Hematopoietic multipotent progenitor cell treated with erythropoietin and hydrocortisone succinate and interleukin-3 and kit ligand, for 6 days (in vitro differentiated cells): ENCODE measurements at places on chromosomes 3 and 15.

DNA sequence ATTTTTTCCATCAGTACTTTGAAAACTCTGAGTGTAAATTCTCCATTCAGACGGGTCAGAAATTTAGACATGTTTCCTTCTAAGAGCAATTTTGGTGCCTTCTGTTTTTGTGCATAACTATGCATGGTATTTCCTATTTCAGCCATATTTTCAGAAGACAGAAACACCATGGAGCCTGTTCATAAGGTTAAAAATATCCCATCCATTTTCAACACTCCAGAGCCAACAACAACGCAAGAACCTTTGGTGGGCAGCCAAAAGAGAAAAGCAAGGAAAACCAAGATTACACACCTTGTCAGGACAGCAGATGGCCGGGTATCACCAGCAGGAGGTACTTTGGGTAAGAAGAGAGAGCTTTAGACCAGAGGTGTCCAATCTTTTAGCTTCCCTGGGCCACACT is 275.6 kb downstream of the BBX start:
- DNase-seq = no peak

GRCh38 chr15:33278816-33279612 is 31.8 kb upstream of the RYR3 start:
- DNase-seq = no peak

- DNase-seq = no peak
Measured at GRCh38 chr3:9795207-9795606, 2.3 kb downstream of the ARPC4 start.

- peak; percentile 59 for DNase-seq
Measured at GRCh38 chr3:122921791-122922651, 105.5 kb downstream of the SEMA5B start.

GRCh38 chr3:5277612-5278236 is 90.2 kb downstream of the EDEM1 start:
- DNase-seq = no peak

DNA sequence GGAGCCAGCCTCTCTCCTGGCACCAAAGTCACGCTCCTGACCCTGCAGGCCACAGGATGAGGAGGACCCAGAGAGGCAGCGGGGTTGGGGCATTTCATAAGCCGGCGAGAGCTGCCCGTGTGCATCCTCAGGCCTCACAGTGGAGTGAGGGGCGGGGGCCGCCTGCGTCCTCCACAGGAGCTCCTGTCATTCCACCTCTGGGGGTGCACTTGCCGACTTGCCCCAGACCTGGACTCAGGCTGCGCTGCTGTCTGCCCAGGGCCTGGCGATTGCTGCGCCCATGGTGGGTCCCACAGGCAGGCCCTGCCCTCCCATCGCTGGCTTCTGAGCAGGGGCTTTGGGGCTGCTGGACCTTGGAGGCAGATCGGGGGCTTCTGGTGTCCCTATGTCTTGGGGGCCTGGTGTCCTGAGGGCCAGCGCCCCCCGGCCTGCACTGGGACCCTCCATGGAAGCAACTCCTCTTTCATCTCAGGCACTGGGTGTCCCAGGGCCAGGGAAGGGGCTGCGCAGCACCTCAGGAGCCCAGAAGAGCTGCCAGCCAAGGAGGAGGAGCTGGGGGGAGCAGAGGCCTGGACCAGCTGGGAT is 184.0 kb downstream of the GOLGA6L6 start:
- no peak for DNase-seq

- no peak for DNase-seq
Measured at GRCh38 chr15:39154227-39154638, 426.6 kb upstream of the THBS1 start.

GRCh38 chr3:48208076-48208475 is 15.2 kb upstream of the CAMP start:
- peak; percentile 73 for DNase-seq

GRCh38 chr15:101346928-101347327 is 51.9 kb upstream of the SNRPA1 start:
- no peak for DNase-seq

GRCh38 chr15:89391685-89392257 is 57.1 kb upstream of the POLG start:
- DNase-seq = no peak

GRCh38 chr3:52507359-52507758 is 12.2 kb downstream of the STAB1 start:
- no peak for DNase-seq

GRCh38 chr3:129120254-129121004 is 1.2 kb downstream of the RAB43 start:
- DNase-seq = peak; percentile 96

- DNase-seq = peak; percentile 55
Measured at GRCh38 chr3:17384567-17385296, 357.7 kb downstream of the TBC1D5 start.

- DNase-seq = peak; percentile 78
Measured at GRCh38 chr3:94928921-94929320, 866.1 kb downstream of the NSUN3 start.

- DNase-seq = no peak
Measured at GRCh38 chr15:76334438-76335306, 1.9 kb upstream of the ISL2 start.

GRCh38 chr3:65779390-65779789 is 259.3 kb downstream of the MAGI1 start:
- no peak for DNase-seq

GRCh38 chr3:31094048-31094447 is 199.6 kb upstream of the GADL1 start:
- no peak for DNase-seq

DNA sequence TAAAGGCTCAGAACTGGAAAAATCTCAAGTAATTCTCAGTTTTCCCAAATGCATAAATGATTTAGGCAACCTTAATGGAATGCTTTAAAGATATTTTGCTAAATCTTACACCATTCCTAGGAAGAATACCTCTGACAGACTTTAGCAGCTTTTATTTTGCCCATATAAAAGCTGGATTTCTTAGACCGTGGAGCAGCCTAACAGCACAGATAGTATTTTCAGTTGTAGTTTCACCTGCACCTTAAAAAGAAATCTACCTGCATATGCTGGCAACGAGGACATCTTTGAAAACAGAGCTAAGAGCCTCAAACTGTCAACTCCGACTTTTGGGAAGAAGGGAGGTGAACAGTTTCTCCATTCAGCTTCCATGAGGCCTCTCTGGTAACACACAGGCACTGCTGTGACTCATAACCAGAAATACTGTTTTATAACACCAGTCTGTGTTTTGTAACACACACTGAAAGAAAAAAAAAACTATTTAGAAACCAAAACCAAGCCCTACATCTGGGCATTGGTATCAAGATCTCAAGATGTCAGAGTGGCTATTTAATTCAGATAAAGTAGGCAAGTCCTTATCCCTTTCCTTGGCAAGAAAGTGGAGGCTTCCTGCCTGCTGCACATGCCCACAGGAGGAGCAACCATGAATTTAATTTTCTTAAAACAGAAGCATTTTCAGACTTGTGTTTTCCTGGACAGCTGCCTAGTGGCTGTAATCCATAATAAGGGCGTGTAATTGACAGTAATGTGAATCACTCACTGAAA is 181.5 kb upstream of the ICE2 start:
- no peak for DNase-seq

- no peak for DNase-seq
Measured at GRCh38 chr3:191246630-191247029, 47.6 kb downstream of the OSTN start.

DNA sequence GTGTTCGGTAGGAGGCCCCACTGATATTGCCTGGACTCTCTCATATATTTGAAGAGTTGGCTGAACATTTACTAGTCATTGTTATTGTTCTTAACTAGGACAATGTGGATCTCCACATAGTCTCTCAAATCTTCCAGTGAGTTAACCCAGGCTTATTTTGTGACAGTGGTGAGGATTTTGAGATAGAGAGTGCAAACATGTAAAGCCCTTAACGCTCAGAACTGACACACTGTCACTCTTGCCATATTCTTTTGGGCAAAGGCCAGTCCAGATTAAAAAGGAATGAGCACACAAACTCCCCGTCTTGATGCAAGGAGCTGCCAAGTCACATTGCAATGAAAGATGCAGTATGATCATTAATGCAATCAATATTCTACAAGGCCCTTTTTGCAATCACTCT is 431.9 kb upstream of the AZI2 start:
- no peak for DNase-seq

- peak; percentile 85 for DNase-seq
Measured at GRCh38 chr15:41904541-41905005, 10.7 kb upstream of the SPTBN5 start.

- no peak for DNase-seq
Measured at GRCh38 chr15:100692671-100693070, 90.3 kb downstream of the ASB7 start.

DNA sequence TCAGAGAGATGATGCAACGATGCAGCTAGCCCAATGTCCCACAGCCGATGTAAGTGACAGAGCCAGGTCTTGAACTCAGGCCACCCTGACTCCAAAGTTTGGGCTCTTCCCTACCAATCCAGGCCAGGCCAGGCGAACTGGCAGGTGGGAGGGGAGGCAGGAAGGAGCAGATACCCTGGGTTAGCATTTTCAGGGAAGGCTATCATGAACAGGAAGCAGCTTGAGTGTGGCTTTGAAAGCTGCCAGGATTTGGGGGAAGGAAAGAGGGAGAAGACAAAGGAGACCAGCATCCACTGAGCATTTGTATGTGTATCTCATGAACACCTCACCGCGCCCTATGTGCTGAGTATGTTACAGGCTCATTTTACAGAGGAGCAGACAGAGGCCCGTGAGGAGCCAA is 38.8 kb downstream of the LMCD1 start:
- no peak for DNase-seq

DNA sequence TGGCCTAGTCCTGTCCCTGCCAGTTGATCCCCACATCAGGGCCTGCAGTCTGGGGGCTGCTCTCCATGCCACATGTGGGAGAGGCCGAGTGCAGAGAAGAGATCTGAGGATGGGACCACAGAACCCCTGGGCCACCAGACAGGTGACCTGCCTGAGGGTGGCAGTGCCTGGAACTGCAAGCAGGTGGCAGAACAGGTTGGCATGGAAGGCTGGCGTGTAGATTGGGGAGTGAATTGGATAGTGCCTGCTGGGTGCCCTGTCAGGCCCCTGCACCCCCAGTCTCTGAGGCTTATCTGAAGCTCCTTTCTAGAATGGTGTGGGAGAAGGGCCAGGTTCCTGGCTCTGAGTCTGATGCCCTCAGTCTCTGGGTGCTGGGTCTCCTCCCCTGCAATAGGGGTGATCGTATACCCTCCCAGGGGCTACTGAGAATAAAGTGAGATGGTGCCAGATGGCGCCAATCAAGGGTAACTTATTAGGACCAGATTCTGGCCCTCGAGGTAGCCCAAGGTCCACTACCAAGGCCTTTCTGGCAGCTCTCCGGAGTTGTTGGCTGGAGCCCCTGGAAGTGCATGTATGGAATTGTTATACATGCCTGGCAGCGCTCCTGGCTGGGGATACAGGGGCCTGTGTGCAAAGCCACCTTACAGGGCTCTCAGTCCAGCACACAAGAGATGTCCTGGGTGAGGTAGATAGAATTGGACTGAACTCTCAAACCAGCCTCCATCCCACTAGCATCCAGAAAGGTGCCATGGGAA is 15.7 kb downstream of the C3orf18 start:
- DNase-seq = no peak

DNA sequence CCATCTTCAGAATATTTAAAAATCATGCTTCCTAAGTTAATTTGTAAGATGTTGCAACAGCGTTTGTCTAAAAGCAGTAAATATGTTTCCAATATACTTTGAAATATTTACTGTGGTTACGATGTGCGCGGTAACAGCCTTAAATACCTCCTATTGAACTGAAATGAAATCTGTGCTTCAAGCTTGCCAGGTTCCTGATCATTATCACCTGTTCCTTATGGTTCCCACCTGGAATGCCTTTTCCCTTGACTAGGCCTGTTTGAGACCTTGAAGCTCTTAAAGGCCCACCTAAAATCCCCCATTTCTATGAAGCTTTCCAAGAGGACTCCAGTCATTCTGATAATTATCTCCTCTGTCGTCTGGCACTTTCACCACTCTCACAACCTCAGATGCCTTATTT is 146.7 kb downstream of the NAALADL2 start:
- no peak for DNase-seq

GRCh38 chr15:68629519-68630210 is 50.9 kb downstream of the CORO2B start:
- no peak for DNase-seq

- no peak for DNase-seq
Measured at GRCh38 chr15:83545804-83546511, 98.8 kb downstream of the SH3GL3 start.

DNA sequence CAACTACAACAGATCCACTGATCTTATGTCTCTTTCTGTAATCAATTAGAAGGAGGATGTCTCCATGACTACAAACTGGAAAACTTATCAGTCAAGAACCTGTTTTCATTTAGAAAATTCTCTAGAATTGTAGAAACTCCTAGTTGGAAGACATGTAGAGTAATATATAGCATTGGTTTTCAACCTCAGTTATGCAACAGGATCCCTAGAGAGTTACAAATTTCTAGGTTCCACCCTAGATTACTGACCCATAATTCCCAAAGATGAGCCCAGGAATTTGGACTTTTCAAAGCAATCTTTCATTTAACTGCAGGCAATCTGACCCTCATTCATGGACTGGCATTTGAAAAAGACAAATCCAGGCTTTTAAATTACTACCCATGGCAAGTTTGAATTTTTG is 116.9 kb upstream of the RAP2B start:
- no peak for DNase-seq

- DNase-seq = no peak
Measured at GRCh38 chr3:104642827-104643226, 723.9 kb upstream of the ALCAM start.

DNA sequence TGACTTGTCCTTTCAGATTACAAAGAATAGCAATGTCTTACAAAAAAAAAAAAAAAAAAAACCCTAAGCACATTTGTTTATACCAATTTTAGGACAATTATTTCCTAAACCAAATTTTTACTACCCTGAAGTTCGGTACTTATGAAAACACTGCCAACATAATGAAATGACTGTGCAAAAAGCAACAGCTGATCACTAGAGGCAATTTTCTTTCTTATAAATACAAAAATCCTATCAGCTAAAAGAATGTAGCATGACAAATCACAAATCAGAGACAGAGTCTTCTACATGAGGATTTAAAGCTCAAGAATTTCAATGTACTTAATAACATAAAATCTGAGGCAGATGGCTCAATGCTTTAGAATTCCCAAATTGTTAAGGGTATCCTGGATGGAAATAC is 191.8 kb downstream of the MAGI1 start:
- no peak for DNase-seq

GRCh38 chr3:11558411-11558903 is 85.3 kb downstream of the VGLL4 start:
- DNase-seq = no peak

- DNase-seq = peak; percentile 85
Measured at GRCh38 chr3:47954567-47954966, 61.6 kb downstream of the MAP4 start.

GRCh38 chr3:42052132-42052483 is 39.0 kb upstream of the TRAK1 start:
- DNase-seq = no peak
